Heart right ventricle (tissue), 16 donors: ENCODE measurements at places on chromosomes 16 and 17. TPM values are rescaled to one million over a fixed set of nuclear protein-coding genes. Genes with fewer than 3 reads are reported as not detected.

DNA sequence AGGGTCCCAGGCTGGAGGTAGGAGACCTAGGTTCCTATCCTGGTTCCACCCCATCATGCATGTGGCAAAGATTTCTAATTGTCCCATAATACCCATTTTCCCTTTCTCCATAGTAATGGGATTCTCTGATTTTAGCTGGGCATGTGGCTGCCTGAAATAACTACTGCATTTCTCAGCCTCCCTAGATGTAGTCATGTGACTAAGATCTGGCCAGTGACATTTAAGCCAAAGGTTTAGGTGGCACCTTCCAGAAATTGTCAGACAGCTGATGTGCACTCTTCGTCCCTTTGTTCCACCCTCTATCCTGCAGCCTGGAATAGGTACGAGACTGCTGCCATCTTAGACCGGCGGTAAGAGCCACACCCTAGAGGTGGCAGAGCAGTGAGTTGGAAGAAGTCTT, 8.2 kb downstream of the NXPH3 start:
- no peaks in the 10 kb centered on the region for H3K36me3 ChIP-seq
- no peak overlapping the region for H3K27ac ChIP-seq
- H3K4me1 ChIP-seq: no peaks in the 10 kb centered on the region
- no peak overlapping the region for H3K4me3 ChIP-seq

GRCh38 chr16:67428146-67428731, 2.7 kb upstream of the HSD11B2 start:
- H3K27me3 ChIP-seq: peaks cover 32% of the 10 kb centered on the region
- H3K27ac ChIP-seq: no peak overlapping the region
- H3K4me3 ChIP-seq: no peak overlapping the region
- H3K36me3 ChIP-seq: no peaks in the 10 kb centered on the region
- peaks cover 11% of the 10 kb centered on the region for H3K4me1 ChIP-seq

DNA sequence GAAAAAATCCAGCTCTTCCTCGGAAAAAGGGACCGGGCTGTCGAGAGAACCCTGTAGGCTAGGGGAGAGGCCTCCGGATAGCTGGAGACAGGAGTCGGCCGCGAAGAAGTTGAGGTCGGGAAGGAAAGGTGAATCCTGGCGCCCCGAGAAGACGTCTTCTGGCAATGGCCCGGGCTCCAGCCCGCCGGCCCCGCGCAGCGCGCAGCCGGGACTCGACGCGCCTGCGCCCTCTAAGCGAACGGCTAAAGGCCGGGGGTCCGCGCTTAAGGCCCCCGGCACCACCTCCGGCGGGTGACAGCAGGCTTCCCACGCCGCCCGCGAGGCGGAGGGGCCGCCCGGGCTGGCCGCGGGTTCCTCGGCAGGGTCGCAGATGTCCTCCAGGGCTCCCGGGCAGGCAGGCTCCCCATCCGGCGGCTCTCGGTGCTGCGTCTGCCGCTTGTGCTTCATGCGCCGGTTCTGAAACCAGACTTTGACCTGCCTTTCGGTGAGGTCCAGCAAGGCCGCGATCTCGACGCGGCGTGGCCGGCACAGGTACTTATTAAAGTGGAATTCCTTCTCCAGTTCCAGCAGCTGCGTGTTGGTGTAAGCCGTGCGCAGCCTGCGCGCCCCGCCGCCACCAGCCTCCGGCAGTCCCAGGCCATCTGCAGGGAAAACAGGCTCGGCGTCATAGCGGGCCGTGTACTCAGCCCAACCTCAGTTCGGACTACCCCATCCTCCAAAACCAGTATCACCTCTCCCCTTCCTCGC, 1.6 kb downstream of the HOXB2 start:
- peak overlapping the region; percentile 90 for H3K27ac ChIP-seq
- no peaks in the 10 kb centered on the region for H3K36me3 ChIP-seq
- DNase-seq: peak; percentile 44
- peaks cover 93% of the 10 kb centered on the region for H3K27me3 ChIP-seq
- H3K4me3 ChIP-seq: peak overlapping the region; percentile 57

GRCh38 chr17:80008848-80009247, 26.8 kb downstream of the TBC1D16 start:
- H3K27me3 ChIP-seq: no peaks in the 10 kb centered on the region
- no peak overlapping the region for H3K4me3 ChIP-seq
- H3K27ac ChIP-seq: no peak overlapping the region
- H3K36me3 ChIP-seq: peaks cover 37% of the 10 kb centered on the region

- peaks cover 19% of the 10 kb centered on the region for H3K4me1 ChIP-seq
- H3K36me3 ChIP-seq: no peaks in the 10 kb centered on the region
- no peak overlapping the region for H3K4me3 ChIP-seq
- H3K27ac ChIP-seq: peak overlapping the region; percentile 12
Observed at GRCh38 chr17:77312786-77313599, 172.2 kb downstream of the SEC14L1 start.

DNA sequence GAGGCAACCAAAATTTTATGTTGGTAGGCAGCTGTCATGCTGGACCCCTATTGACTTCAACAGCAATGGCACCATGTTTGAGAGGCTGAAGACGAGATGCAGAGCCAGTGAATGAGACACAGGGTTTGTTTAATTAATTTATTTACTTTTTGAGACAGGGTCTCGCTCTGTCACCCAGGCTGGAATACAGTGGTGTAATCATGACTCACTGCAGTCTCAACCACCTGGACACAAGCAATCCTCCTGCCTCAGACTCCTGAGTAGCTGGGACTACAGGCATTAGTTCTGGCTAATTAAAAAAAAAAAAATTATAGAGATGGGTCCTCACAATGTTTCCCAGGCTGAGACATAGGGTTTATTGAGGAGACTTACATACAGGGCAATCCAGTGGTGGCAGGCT, 36.2 kb upstream of the PPM1D start:
- no peak overlapping the region for H3K4me3 ChIP-seq
- H3K4me1 ChIP-seq: no peaks in the 10 kb centered on the region
- DNase-seq: no peak
- no peaks in the 10 kb centered on the region for H3K36me3 ChIP-seq
- no peak overlapping the region for H3K27ac ChIP-seq

DNA sequence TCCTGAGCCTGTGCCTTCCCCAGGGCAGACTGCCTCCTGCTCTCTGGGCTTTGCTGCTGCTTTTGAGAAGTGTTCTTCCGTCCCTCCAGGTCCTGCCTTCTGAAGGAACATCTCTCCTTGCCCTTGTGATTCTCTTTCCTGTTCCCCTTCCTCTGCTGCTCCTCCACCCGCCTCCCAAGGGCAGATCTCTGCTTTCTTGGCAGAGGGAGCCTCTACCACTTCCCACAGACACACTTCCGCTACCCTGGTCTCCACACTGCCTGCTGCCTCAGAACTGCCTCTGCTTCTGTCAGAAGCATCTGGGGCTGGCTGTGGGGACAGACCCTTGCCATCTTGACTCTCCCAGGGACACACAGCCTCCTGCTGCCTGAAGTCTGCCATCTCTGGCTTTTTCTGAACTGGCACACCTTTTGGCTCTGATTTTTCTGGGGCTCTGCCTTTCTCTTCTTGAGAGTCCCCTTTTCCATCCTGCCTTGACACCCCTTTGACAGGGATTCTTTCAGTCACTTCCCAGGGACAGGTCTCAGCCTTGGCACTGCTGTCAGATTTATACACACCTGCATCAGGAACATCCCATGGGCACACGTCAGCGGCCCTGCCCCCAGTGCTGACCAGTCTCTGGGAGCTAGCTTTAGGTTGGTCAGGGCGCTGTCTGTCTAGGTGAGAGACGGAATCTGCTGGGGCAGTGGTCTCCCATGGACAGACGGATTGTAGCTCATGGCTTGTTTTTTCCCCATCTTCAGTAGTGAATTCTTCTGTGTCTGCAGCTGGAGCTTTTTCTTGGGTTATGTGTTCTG, 16.6 kb downstream of the GPR179 start:
- no peak overlapping the region for H3K4me3 ChIP-seq
- no peak for DNase-seq
- peak overlapping the region; percentile 53 for H3K27ac ChIP-seq

GRCh38 chr16:66240631-66241395, 125.7 kb upstream of the CDH5 start:
- DNase-seq: no peak
- H3K27ac ChIP-seq: peak overlapping the region; percentile 56
- H3K36me3 ChIP-seq: no peaks in the 10 kb centered on the region
- H3K4me3 ChIP-seq: no peak overlapping the region
- H3K27me3 ChIP-seq: no peaks in the 10 kb centered on the region

GRCh38 chr16:11323551-11324336, 21.5 kb upstream of the RMI2 start:
- H3K27ac ChIP-seq: no peak overlapping the region
- DNase-seq: no peak
- no peak overlapping the region for H3K4me3 ChIP-seq
- no peaks in the 10 kb centered on the region for H3K27me3 ChIP-seq
- peaks cover 14% of the 10 kb centered on the region for H3K4me1 ChIP-seq

DNA sequence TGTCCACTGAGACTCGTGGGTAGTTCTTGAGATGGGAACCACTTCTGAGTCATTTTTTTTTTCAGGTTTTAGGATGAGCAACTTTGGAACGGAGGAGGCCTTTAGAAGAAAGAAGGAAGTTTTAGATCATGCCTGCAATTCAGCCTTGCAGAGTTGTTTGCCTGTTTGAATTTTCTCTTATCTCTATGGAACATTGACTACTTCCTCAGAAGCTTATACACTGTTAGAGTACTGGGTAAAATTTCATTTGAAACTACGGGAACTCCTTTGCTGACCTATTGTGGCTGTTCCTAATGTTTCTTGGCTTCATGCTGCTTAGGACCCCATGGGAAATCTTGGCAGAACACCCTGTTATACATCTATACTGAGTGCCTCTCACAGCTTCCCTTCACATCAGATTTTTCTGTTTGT, 70.8 kb downstream of the MAP2K6 start:
- no peaks in the 10 kb centered on the region for H3K27me3 ChIP-seq
- peak overlapping the region; percentile 39 for H3K27ac ChIP-seq
- peak overlapping the region; percentile 24 for H3K4me3 ChIP-seq
- H3K36me3 ChIP-seq: no peaks in the 10 kb centered on the region

DNA sequence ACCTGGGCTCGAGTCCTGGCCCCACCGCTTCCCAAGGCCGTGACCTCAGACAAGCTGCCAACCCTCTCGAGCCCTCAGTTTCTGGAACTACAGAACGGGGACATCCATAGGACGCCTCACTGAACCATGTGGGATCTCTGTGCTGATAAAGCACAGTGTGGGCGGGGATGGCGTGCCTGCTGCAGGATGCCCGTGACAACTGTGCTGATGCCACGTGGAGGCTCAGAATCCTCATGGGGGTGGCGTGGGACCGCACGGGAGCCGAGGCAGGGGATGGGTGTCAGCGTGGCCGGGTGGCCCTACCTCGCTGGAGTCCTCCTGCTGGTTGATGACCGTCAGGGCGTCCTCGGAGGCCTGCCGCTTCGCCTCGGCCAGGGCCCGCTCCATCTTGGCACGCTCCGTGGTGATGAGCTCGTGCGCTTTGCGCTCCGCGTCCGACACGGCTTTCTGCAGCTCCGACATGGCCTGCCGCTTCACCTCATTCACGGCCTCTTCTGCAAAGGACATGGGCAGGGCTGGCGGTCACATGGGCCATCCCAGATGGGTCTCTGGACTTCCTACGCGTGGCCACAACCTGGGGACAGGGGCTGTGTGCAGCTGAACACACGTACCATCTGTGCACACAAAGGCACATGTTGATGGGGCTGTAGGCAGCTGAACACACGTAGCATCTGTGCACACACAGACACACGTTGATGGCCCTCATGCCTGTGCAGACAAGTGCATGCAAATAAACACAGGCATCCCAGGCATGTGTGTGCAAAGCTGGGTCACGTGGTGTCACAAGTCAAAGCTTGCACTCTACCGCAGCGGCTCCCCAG, 12.7 kb upstream of the PABPN1L start:
- no peak overlapping the region for H3K4me3 ChIP-seq
- H3K27ac ChIP-seq: no peak overlapping the region
- H3K4me1 ChIP-seq: no peaks in the 10 kb centered on the region
- no peak for DNase-seq
- no peaks in the 10 kb centered on the region for H3K27me3 ChIP-seq

The TEX14 gene
- 0.08 TPM for total RNA-seq

The CFAP52 gene
- total RNA-seq: not detected

The MYH2 gene
- not detected for total RNA-seq

The SPATA32 gene
- not detected for total RNA-seq

The CBFA2T3 gene
- 11.9 TPM for total RNA-seq
